ENCODE measurements at places on chromosomes 16 and 17.

GRCh38 chr17:49944273-49944870 is 24.6 kb upstream of the DLX4 start:
- DNase-seq, result no peak

- DNase-seq, result no peak
Observed at GRCh38 chr17:73814075-73814474, 169.8 kb upstream of the SDK2 start.

GRCh38 chr17:73747221-73748002 is 103.2 kb upstream of the SDK2 start:
- no peak for DNase-seq

DNA sequence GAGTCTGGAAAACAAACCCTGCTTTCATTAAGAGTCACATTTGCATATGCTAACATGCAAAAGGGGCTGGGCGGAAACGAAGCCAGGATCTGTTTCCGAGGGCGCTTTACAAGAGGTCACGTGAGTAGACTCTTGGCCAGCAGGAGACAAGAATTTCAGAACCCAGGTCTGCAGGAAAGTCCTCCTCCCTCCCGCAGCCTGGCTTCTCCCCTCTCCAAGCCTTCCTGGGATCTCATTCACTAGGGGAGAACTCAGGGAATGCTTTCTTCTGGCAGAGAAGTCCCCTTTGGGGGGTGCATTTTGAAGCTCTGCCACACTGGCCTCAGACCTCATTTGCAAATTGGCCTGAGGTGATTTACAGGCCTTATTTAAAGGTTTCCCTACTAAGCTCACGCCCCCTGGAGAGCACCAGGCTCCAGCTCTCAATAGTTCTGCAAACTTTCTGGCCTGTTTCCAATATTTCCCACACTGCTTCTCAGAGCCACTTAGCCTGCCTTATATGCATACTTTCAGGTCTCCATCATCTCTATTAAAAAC is 57.2 kb upstream of the CACNG5 start:
- no peak for DNase-seq

GRCh38 chr16:50059111-50059510 is 6.7 kb upstream of the HEATR3 start:
- no peak for DNase-seq

GRCh38 chr17:39606434-39607056 is 1.2 kb downstream of the NEUROD2 start:
- no peak for DNase-seq

- DNase-seq, result no peak
Observed at GRCh38 chr17:58381124-58382035, 29.4 kb upstream of the SUPT4H1 start.

DNA sequence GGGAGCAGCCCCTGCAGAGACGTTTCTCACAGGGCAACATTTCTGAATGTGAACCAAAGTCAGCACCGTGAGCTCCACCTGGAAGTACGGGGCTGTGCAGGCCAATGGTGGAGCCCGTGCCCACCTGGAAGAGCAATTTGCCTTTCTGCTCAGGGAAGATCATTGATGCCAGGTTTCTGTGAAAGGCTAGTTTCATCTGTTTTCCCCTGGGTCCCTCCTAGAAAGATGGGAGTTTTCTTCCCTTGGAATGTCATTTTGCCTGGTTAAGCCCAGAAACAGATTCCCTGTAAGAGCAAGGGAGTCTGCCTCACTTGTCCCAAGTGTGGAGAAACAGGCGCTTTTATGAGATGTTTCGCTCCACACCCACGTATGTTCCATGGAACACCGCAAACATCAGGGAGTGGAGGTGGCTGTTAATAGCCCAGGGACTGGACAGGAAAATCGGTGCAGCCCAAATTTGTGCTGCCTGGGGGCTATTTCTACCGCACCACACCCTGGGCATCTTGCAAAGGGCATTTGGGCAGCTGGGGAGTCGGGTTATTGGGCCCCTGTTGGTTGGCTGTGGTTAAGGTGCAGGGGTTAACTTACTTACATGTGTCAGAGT is 2.6 kb downstream of the SLC6A4 start:
- no peak for DNase-seq
